Skeletal muscle cell (primary cell): ENCODE measurements at places on chromosomes 2 and 18.
A peak's percentile ranks its signal among the peaks of the same experiment; 100 is the strongest.

- DNase-seq: peak; percentile 21
Measured at GRCh38 chr18:13500227-13500865, 226.0 kb downstream of the FAM210A start.

DNA sequence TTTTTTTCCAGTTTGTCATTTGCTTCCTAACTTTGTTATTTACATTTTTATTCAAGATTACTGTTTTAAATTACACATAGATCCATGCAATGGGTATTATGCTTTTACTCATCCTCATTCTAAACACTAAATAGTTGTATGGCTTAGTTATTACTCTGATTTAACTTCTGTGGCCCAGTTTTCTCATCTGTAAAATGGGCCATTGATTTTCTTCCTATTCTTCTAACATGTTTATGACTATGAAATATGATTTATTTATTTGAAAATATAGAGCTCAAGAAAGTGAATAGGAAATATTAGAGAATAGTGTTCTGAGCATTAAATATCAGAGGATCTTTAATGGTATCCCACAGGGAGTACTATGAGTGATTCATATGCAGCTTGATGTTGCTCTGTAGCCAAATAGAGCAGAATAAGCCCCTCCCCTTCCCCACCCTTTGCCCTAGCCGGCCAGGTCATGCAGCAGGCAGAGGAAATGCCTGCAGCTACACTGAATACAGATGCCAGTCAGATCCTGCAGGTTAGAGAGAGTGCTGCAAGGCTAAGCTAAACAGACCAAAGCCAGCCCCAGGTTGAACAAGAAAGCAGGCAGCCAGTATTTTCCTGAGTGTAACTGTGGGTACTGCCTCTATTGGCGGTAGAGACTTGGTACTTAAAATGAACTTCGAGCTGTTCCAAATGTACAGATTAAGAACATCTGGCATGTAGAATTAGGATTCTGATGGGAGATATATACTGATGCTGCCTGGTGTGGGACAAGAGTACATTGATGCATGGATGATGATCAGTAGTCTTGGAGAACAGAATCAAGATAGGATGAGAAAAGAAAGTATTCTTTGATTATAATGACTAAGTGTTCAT is 11.7 kb upstream of the ACYP2 start:
- DNase-seq: no peak

GRCh38 chr2:173472112-173472511 is 117.4 kb downstream of the CDCA7 start:
- no peak for DNase-seq

DNA sequence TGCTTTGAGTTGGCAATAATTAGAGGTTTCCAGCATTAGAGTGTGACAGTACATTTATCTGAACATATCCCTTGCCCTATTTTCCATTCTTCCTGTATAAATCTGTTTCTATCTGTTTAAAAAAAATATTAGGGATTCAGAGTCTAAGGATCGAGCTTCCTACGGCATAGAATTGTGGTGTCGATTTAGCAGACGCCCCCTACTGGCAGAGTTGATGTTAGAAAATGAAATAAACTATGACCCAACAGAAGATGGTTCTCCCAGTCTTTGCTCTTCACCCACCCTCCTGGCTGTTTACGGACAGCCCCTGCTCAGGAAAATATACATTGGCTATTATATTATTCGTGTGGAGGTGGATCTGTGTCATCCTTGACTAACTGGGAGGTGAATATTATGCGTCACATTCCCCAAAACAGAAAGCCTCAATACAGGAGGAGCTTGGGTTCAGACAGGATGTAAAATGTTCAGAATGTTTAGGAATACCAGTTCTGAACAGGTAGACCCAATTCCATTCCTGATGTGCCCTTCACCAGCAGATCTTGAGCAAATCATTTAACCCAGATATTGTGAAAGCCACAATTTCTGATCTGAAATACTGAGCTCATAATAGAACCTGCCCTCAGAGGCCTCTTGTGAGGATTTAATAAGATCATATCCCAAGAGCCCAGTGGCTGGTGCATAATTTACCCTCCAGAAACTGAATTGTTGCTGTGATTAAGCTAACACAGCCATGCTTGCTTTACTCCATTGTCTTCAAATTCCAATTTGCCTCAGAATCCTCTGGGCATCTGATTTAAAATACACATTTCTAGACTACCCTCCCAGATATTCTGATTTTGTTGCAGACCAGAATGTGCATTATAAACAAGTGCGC is 10.8 kb upstream of the ERMN start:
- DNase-seq: no peak

DNA sequence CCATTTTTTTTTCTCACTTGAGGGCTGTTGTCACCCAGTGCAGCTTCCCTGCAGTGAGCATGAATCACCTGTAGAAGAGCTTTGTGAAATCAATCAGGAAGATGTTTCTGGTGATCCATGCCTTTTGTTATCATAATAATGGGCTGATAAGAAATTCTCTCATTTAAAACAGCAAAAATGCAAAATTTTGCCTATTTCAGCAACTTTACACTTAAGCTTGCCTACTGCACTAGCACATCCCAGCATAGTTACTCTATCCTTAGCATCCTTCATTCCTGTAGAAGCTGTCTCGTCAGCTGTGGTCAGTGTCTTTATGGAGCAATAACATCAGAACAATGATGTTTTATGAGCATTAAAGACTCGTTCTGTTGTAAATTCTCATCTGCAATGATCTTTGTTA is 178.6 kb upstream of the ZNF804A start:
- DNase-seq: no peak
